Right atrium auricular region (tissue), 2 donors: ENCODE measurements at places on chromosomes 7 and 10.

GRCh38 chr10:103431902-103432301 is 20.3 kb downstream of the CALHM2 start:
- no peak for DNase-seq

DNA sequence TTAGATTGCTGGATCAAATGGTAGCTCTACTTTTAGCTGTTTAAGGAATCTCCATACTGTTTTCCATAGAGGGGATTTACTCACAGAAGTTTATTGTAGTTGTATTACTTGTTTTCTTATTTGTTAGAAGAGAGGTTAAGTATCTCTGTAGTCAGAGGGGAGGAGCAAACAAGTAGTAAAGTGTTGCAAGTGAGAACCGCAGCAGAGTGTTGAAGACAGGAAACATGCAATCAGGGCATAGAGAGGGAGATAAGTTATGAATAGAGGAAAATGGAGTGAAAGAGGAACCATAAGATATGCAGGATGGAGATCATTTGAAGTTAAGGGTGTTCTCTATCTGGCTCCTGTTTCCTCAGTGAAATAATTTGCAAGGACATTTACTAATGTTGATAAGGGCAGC is 331.4 kb upstream of the TMEM229A start:
- DNase-seq, result no peak

GRCh38 chr10:111967547-111967946 is 216.0 kb downstream of the GPAM start:
- DNase-seq, result no peak

- DNase-seq, result no peak
These were observed 280.0 kb downstream of the CACNA2D1 start for GRCh38 chr7:82163586-82163985.

- no peak for DNase-seq
These were observed 57.4 kb upstream of the HECTD2 start for GRCh38 chr10:91352760-91353159.
